ENCODE measurements at places on chromosomes 1 and 21.

DNA sequence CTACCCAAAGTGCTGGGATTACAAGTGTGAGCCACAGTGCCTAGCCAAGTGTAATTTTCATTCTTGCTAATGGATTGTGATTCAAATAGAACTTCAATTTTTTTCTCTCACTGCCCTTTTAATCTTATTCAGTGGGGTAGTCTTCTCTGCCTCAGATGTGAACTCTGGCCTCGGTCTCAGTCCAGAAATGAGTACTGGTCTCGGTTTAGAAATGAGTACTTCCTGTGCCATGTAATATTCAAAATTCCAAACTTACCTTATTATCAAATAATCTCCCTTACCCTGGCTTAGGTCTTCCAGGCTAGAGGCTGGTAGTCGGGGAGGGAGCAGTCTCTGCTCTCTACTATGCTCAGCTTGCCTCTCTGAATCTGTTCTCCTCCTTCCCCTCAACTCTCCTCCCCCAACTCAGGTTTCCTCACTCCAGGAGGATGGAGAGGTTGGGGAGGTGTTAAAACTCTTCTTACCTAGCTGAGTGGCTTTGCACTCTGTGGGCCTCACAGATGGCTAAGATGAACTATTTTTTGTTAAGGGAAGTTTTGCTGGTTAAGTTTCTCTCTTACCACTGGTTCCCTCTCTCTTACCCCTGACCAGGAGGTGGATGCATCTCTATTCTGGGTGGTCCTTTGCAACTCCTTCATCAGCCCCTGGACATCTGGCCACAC, 4.8 kb upstream of the SLAMF9 start:
- no peak for DNase-seq

DNA sequence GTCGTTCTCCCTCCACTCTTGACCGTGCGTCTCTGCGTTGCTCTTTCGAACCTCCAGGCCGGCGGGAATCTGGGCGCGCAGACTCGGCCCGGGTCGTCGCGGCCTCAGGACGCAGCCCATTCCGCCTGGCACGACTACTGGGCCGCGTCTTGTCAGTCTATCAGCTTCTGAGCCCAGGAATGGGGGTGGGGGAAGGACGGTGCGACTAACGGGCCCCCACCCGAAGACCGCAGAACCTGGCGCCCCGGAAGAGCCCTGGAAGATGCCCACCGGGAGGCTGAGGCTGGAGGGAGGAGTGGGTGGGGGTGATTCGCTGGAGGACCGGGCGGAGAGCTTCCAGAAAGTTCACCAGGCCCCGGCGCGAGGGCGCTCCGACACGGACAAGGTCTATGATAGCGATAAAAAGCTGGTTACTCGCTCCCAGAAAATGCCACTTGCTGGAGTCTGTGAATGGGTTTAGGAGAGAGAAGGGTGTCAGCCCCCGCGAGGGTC, 1.7 kb upstream of the DMRTA2 start:
- DNase-seq: no peak

DNA sequence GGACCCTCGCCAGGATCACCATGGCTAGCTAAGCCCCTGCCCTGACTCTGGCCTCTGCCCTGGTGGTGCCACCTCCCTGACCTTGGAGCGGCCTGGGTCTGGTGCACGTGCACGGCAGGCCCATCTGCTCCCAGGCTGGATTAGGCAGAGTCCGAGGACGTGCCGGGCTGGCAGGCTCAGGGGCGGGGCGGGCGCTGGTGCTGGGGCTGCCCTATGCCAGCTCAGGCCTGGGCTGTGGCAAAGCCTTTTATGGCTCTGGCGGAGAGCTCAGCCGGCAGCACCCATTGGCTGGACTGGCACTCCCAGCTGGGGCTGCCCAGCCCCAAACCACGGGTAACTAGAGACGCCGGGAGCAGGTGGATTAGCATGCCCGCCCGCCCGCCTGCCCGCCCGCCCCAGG, 17.1 kb upstream of the EDN2 start:
- DNase-seq: no peak

DNA sequence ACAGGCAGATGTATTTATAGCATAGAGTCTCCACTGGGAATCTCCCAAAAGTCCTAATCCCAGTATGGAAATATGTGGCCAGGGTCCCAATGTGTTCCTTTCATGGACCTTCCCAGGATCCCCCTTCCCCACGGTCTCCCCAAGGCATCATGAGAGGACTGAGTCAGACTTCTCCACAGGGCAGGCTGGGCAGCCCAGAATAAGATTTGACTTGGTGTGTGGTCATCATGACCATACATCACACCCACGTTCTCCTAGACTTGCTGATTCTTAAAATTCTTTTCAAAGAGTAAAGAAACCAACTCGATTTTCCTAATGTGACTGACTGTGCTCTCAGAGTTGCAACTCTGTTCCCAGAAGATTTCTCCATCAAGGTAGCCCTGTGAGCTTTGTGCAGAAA, 93.9 kb upstream of the CD34 start:
- DNase-seq: no peak

DNA sequence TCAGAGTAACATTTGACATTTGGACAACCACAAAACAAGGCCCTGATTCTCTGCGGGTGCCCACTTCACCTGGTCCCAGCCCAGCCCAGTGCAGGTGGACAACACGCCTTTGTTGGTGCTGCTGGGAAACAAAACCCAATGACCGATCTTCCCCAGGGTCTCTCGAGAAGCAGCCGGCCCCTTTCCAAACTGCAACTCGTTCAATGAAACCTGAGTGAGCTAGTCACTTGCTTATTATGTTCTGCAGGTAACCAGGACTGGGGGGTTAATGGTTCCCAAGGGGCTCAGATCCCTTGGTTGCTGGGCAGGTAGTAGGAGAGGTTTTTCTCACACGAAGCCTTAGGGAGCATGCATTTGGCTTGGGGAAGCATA, 42.9 kb downstream of the ABCG1 start:
- DNase-seq: no peak

DNA sequence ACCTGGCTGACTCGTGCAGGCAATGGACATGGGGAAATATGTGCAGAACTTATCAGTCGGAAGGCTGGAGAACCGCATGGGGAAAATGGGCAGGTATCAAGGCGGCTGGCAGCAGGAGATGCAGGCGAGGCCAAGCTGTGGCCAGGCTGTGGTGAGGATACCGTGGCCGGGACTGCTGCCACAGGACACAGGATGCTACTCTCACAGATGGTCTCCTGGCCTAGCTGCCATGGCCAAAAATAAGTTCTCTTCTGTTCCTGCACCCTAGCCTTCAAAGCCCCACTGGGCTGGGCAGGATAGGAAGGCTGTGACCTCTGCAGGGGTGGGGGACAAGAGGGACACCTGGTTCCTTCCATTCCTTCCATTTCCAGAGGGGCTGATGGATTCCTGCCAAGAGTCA, 26.4 kb downstream of the TEX35 start:
- no peak for DNase-seq

- DNase-seq: no peak
These were observed 13.2 kb downstream of the MX2 start for GRCh38 chr21:41374867-41375533.

DNA sequence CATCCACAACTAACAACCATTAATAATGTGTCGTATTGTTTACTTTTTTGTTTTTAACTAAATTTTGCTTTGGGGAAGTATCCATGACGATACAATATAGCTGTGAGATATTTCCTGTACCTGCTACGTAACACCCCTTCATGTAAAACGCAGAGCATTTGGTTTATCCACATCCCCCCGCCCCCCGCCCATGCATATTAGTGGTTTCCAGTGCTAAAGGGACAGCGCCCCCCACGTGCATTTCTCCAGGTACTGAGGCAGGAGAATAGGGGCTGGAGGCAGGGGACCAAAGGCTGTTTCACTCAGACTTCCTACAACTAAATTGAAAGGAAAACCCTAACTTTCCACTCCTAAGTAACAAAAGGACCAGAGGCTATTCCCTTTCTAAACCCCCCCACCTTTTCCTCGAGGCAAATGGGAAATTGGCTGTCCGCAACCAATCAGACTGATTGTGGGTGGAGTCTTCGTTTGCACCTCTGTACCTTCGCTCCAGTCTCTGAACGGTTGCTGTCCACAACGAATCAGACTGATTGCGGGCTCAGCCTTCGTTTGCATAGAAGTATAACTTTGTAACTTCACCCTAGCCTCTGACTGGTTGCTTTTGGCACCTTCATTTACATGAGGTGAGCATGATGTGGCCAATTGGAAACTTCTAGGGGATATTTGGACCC, 12.2 kb upstream of the RIPK4 start:
- DNase-seq: no peak

GRCh38 chr21:27649762-27650161, 682.9 kb upstream of the ADAMTS5 start:
- no peak for DNase-seq

DNA sequence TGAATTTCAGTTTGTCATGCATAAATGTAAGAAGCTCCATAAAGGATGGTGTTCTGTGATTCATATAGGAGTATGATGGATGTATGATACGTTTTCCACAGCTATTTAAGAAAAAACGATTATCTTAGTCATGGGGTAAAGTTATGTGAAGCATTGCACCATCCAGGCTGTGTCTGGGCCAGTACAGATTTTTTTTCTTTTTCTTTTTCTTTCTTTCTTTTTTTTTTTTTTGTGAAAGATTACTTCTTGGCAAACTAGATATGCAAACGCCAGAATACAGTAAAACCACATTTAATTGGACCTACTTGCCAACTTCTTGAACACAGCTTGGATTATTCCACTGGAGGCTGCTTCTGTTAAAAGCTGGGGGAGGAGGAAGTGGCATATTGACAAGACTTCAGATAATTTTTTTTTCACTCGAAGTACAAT, 14.9 kb downstream of the ZBTB18 start:
- DNase-seq: no peak

GRCh38 chr1:234996245-234996757, 132.3 kb downstream of the TOMM20 start:
- no peak for DNase-seq

DNA sequence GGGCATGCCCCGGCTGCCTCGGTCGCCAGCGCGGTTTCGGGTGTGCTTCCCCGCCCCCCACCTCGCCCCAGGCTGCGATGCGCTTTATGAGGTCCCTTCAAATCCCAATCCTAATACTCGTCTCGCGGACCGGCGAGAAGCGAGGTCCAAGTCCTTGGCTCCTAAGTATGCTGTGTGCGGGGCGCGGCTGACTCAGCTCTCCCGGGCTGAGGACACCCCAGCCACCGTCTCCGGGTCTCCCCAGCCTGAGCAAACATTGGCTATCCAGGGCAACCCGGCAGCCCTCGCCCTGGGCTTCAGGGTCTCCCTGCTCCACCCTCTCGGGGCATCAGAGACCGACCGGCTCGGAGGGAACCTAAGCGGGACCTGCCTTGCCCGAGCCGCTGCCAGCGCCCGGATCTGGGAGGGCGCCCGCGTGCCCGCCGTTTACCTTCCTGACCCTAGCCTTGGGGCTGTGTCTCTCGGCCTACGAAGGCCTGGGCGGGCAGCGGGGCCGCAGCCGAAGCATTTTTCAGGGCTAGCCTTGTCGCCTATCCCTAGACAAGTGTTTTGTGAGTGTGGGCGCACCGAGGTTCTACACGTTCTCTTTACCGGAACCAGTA, 1.2 kb downstream of the ITPKB start:
- DNase-seq: no peak

DNA sequence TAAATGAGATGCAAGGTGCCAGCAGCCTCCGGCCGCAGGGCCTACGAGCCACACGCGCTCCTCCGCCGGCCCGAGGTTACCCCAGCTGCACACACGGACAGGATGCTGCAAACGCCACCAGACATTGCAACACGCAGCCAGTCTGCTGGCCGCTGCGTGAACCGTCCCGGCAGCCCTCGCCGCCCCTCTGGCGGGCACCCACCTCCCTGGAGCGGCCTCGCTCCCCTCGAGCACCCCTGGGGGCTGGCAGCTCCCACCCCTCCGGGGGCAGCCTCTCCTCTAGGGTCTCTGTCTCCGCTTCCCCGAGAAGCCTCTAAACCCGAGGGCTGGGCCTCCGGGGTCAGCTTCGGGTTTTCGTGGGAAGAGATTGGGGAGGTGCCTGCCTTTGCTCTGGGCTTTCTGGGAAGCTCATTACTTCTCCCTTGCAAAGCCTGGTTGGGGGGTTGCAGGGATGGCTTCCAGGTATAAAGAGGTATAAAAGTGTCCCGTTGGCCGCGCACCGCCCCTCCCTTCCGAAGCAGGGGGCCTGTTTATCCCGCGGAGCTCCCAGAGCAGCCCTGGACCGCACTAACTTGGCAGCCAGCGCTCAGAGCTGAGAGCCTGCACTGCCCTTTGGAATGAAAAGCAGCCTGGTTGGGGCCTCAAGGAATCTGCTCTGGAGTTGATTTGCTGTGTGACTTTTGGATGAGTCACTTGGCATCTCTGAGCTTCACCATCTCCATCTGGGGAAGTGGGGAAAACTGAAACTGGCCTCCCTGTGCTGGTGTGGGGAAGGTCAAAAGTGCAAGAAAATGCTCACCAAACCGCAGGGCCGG, 21.8 kb downstream of the DHRS3 start:
- DNase-seq: no peak

- DNase-seq: no peak
These were observed 67.0 kb upstream of the DYNLT5 start for GRCh38 chr1:66685265-66685664.

DNA sequence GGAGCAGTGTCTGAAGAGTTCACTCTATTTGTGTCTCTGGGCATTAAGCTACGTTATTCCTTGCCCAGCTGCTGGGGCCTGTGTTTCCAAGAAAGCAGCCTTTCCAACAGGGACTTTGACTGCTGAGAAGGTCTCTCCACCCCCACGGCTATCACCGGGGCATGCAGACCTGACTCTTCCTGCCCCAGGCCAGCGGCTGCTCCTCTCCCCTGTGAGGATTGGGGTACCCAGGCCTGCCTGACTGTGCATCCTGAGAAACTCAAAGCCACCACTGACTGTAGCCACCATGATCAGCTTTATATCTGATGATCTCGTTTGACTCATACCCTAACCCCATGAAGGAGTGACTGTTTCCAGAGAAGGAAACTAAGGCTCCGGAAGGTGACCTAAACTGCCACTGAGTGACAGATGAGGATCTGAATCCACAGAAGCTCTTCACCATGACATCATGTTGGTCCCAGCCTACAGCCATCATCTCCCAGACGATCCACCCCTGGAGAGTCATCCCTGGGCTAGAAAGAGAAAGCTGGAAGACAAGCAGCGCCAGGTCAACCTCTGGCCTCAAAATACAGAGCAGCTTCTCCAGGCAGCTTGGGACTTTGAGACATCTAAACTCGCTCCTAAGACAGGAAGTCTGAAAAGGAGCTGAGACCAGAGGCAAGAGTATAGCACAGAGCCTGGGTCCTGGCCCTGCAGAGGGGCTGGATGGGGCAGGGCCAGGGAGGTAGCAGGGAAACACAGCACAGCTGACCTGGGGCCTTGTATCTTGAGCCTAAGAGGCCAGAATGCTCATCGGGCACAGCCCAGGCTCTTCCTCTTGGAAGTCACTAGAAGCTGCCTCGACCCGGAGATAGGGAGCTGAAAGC, 244.0 kb upstream of the VAMP3 start:
- no peak for DNase-seq

- no peak for DNase-seq
These were observed 16.3 kb upstream of the TSPAN1 start for GRCh38 chr1:46158312-46159281.

DNA sequence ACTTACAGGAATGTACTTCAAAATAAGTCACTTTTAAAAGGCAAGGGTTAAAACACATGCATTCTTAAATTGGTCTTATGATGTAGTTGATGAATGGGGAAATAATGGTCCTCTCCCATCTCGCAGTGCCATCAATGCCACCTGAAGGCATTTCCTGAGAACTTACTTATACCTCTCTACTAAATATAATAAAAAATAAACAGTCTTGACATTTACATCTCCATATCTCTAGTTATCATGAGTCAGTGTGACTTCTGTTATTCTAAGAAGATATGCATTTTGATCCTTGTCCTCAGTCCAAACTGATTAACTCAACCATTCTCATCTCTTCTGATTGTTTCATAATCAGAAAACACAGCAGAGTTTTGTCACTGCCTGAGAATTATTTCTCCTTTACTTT, 253.9 kb downstream of the USH2A start:
- DNase-seq: no peak

Data from smooth muscle cell of the brain vasculature (primary cell).